ENCODE measurements at places on chromosomes 2 and 18. TPM values are rescaled to one million over a fixed set of nuclear protein-coding genes. Genes with fewer than 3 reads are reported as not detected.

DNA sequence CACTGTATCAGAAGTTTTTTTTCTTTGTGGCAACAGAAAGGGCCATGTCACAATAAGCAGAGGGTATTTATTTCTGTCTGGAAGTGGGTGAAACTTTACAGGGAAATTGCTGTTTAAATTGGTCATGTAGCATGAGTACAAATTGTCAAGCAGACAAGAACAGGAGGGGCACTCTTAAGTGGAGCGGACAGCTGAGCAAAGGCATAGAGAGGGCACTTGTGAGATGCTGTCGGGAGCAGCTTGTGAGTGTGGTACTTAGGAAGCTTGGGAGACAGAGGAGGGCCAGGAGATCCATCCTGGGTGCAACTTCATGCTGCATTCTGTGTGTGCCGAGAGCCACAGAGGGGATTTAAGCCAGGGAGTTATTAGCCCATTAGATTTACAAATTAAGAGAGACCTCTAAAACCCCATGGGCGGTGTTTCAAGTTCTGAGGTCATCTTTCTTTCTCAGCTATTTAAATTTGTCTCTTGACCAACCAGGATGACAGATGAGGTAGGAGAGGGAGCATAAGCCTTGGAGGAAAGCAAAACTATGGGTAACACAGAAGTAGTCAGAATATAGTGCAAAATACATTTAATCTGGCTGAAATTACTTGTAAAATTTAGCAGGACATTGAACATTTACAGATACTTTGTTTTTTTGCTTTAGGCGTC is 30.4 kb downstream of the INPP4A start:
- peaks cover 97% of the 10 kb centered on the region for H3K4me1 ChIP-seq
- no peak overlapping the region for H3K27ac ChIP-seq
- H3K36me3 ChIP-seq, result no peaks in the 10 kb centered on the region
- no peak overlapping the region for H3K4me3 ChIP-seq
- H3K27me3 ChIP-seq, result no peaks in the 10 kb centered on the region
- DNase-seq, result no peak

DNA sequence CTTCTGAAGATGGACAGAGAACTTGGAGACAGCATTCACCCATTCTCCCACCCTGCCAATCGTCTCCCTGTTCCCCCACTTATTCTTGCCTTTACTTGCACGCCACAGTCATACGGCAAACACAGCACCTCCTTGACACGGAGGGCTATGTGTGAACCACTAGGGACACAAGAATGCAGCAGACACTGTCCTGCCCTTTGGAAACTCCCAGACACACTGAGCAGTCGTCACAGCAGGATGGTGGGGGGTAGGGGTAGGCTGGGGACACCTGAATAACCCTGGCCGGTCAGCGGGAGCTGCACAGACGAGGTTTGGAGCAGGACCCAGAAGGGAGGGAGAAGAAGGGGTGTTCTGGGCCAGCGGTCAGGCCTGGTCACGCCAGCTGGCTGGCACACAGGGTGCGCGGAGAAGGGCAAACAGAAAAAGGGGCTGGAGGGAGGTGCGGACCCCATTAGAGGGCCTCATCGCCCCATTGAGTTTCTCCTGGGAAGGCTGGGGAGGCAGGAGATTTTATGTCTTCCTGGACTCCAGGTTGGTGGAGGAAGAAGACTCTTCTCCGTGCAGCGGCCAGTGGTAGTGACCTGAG is 40.0 kb upstream of the FOSL2 start:
- H3K27me3 ChIP-seq, result no peaks in the 10 kb centered on the region
- peaks cover 28% of the 10 kb centered on the region for H3K4me1 ChIP-seq
- H3K4me3 ChIP-seq, result no peak overlapping the region
- no peak overlapping the region for H3K27ac ChIP-seq

RSAD2 gene
- 9.1 TPM for total RNA-seq

GRCh38 chr2:238238311-238238765 is 1.5 kb downstream of the HES6 start:
- no peak overlapping the region for H3K27ac ChIP-seq
- no peaks in the 10 kb centered on the region for H3K36me3 ChIP-seq
- DNase-seq, result no peak
- H3K4me1 ChIP-seq, result peaks cover 6% of the 10 kb centered on the region
- H3K4me3 ChIP-seq, result peak overlapping the region; percentile 50
- H3K27me3 ChIP-seq, result peaks cover 25% of the 10 kb centered on the region

DNA sequence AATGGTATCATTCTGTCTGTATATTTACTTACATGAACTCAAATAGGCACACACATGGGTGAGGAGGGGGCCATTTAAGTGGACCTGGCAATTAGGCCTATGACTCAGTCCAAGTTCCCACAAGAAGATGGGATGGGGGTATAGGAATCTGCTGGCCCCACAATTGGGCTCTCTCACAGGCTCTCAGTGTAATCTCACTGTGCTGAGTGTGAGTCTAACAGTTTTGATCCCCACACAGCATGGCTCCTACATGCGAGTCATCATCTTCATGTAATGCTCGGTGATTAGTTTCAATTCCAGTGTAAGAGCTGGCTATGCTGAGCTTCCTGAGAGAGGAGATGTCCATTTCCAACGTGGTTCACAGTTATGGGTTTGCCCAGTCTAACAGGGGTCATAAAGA is 114.0 kb downstream of the GATA6 start:
- no peaks in the 10 kb centered on the region for H3K4me1 ChIP-seq
- no peaks in the 10 kb centered on the region for H3K36me3 ChIP-seq
- H3K27ac ChIP-seq, result no peak overlapping the region
- no peak overlapping the region for H3K4me3 ChIP-seq
- DNase-seq, result no peak
- peaks cover 2% of the 10 kb centered on the region for H3K27me3 ChIP-seq

- H3K4me1 ChIP-seq, result peaks cover 63% of the 10 kb centered on the region
- peak overlapping the region; percentile 66 for H3K27ac ChIP-seq
- peak; percentile 72 for DNase-seq
- no peaks in the 10 kb centered on the region for H3K27me3 ChIP-seq
- no peaks in the 10 kb centered on the region for H3K36me3 ChIP-seq
Measured at GRCh38 chr2:8475349-8476031, 206.4 kb upstream of the ID2 start.

DNA sequence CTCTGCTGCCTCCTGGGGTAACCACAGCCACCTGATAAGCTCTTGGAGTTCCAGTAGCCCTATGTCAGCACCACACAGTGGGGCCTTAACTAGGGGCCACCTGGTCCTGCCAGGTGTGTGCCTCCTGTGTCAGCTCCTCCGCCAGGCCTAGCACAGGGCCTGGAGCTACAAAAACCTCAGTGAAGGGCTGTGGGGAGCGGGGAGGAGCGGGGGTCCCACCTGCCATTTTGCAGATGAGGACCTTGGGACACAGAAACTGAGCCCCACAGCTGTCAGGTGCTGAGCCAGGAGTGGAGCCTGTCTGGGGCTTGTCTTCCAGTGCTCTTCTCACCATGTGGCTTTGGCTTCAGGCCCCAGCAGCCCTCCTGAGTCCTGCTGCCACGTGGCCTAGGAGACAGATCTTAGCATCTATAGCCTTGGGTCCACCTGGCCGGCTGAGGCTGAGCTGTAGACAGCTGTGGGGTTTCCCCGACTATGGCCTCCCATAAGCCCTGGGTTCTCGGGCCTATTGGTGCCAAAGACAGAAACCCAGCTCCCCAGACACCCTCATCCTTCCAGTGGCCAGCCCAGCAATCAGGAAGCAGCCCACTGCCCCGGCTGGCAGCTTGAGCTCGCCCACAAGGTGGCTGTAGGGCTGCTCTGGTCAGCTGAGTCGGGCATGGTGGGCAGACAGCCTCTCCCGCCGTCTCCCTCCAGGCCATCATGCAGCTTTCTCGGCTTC is 104.5 kb upstream of the MCFD2 start:
- peaks cover 31% of the 10 kb centered on the region for H3K36me3 ChIP-seq
- H3K27me3 ChIP-seq, result no peaks in the 10 kb centered on the region
- no peak overlapping the region for H3K4me3 ChIP-seq
- DNase-seq, result no peak

DNA sequence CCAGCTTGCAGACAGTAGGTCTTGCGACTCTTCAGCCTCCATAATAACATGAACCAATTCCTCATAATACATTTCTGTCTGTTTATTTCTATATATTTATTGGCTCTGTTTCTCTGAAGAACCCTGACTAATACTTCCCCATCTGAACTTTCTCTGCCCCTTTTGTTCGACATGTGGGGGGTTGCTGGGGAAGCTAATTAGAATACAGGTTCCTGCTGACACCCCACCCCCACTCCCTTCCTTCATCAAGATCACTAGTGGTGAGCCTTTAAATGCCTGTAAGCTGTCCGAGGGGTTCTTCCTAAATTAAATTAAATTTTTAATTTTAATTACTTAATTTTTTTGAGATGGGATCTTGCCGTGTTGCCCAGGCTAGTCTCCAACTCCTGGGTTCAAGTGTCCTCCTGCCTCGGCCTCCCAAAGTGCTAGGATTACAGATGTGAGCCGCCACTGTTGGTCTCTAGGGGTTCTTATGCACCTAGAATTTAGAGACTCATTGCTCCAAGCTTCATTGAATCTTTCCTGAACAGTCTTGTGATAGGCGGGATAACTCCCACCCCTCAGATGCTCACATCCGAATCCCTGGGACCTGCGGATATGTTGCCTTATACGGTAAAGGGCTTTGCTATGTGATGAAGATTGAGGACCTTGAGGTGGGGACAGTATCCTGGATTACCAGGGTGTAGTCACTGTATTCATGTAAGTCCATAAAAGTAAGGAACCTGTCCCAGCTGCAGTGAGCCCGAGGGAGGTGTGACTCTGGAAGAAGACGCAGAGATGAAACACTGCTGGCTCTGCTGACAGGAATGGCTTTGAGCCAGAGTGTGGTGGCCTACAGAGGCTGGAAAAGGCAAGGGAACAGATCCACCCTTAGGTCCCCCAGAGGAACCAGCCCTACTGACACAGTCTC is 26.2 kb downstream of the HPCAL1 start:
- H3K27ac ChIP-seq, result peak overlapping the region; percentile 91
- H3K27me3 ChIP-seq, result no peaks in the 10 kb centered on the region
- peaks cover 95% of the 10 kb centered on the region for H3K4me1 ChIP-seq

BUB1 gene
- total RNA-seq, result 103 TPM

DNA sequence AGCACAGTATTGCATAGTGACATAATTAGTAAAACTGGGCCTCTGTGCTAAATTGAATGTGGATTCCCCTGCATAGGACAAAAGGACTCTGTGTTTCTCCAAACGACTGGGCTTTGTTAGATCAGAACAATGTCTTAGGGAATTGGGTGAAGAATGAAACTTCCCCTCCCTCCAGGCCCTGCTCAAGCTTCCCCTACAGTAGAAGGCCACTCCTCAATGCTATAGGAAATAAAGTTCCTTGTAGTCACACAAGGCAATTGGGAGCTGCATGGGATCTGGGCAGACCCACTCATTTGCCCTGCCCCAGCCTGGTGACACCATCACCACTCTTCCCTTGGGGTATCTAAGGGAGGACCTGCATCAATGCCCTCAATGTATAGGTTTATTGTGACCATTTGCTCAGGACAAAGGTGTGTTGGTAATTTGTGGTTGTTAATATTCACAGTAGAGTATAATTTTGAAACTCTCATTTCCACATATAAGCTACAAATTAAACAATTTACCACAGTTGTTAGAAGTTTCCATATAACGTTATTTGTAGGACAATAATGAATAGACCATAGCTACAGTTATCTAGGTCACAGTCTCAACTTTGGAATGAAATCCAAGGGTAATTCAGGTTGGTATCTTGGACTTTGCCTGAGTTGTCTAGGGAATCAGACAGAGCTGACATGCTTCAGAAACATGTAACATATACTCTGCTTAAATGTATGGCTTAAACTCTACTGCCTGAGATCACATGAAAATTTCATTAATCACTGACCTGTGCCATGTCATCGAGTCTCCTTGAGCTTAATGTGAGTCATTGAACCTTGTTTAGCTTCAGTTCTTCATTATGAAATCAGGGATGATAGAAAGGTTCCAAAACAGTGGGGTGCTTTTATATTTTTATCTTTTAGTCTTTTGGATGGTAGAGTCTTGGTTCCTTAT is 64.8 kb upstream of the DARS1 start:
- no peak overlapping the region for H3K4me3 ChIP-seq
- peak overlapping the region; percentile 96 for H3K27ac ChIP-seq
- H3K4me1 ChIP-seq, result peaks cover 85% of the 10 kb centered on the region
- DNase-seq, result no peak
- H3K36me3 ChIP-seq, result no peaks in the 10 kb centered on the region

INPP5D gene
- total RNA-seq, result 51.0 TPM

DNA sequence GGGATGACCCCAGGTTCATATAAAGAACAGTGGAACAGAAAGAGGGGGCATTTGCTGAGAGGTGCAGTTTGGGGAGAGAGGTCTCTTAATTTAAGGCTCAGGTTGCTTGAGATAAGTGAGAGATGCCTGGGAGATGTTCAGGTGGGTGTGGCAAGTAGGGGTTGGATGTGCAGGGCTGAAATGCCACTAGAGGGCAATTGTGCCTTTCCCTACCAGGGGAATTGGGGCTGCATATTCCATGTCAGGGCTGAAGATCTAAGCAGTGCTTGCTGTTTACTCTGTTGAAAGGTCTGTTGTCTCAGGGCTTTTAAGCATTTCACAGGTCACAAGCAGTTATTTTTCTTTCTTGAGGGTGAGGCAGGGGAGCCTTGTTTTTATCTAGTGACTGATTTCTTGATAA is 7.8 kb downstream of the CCDC85A start:
- H3K36me3 ChIP-seq, result no peaks in the 10 kb centered on the region
- peaks cover 39% of the 10 kb centered on the region for H3K27me3 ChIP-seq
- H3K4me1 ChIP-seq, result no peaks in the 10 kb centered on the region

GRCh38 chr2:39696101-39696553 is 30.4 kb downstream of the TMEM178A start:
- no peaks in the 10 kb centered on the region for H3K36me3 ChIP-seq
- no peaks in the 10 kb centered on the region for H3K4me1 ChIP-seq
- no peak for DNase-seq
- H3K27ac ChIP-seq, result no peak overlapping the region
- no peak overlapping the region for H3K4me3 ChIP-seq
- H3K27me3 ChIP-seq, result peaks cover 25% of the 10 kb centered on the region

- no peak overlapping the region for H3K4me3 ChIP-seq
- H3K36me3 ChIP-seq, result no peaks in the 10 kb centered on the region
- H3K27me3 ChIP-seq, result peaks cover 14% of the 10 kb centered on the region
- H3K27ac ChIP-seq, result no peak overlapping the region
- no peaks in the 10 kb centered on the region for H3K4me1 ChIP-seq
Measured at GRCh38 chr18:50159654-50160046, 35.3 kb downstream of the MYO5B start.
